ENCODE measurements at places on chromosomes 2 and 18.

GRCh38 chr2:205403244-205403825, 279.0 kb upstream of the NRP2 start:
- DNase-seq: no peak

DNA sequence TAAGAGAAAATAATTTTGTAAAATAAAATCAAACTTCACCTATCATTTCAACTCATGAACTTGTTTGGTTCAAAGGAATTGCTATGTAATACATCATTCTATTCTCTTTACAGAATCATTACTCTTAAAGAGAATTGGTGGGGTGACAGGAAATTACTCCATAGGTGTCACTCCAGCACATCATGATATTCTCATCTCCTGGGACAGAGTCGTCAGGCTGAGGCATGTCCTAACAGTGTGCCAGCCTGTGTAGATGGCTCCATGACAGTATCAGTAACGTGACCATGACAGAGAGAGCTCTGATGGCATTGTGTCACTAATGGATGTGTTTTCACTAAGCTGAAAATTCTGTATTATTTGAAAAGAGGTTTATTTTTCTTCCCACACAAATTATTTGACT, 13.9 kb downstream of the SPATS2L start:
- no peak for DNase-seq

GRCh38 chr2:26064846-26065245, 31.0 kb downstream of the RAB10 start:
- no peak for DNase-seq

DNA sequence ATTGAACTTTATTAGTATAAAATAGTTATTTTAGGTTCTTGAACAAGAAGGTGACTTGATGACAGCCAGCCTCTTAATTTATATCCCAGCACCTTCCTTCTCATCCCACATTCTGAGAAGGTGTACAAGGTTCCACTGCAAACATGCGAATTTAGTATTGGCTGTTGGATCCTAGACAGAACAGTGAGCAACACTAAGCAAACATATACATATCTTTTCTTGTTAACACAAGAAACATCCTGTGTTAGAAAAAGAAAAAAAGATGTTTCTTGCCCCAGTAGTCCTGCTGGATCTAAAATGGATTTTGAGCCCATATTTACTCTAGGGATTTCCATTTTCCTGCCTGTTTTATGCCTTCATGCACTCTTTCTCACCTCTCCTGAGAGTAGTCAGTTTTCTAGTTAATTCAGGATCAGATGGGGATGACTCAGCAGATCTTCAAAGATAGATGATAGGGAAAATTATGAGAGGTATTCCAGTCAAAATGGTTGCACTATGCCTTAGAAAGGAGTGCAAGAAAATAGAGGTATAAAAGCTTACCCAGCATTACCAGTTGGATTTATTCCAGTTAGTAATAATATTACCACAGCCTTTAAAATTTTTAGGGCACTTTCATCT, 336.5 kb downstream of the MEIS1 start:
- no peak for DNase-seq

DNA sequence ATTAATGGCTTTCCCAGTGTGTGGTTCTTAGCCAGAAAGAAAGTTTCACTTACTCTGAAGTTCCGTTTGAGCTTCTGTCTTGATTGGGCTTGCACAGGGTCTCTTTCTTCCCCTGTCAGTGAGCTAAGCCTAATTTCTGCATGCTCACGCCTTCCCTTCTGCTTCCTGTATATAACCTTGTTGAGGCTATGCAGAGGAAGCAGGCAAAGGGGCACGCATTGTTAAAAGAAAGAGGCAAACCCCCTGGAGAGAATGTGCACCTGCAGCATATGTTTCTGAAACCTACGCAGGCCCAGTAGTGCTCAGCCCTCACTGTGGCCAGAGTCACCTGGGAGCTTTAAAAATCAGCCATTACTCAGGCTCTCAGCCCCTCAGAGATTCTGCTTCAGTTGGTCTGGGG, 14.5 kb upstream of the PLA2R1 start:
- no peak for DNase-seq

GRCh38 chr2:187009483-187010239, 160.7 kb upstream of the ZSWIM2 start:
- DNase-seq: no peak

GRCh38 chr2:9158786-9159779, 47.5 kb upstream of the ASAP2 start:
- no peak for DNase-seq

DNA sequence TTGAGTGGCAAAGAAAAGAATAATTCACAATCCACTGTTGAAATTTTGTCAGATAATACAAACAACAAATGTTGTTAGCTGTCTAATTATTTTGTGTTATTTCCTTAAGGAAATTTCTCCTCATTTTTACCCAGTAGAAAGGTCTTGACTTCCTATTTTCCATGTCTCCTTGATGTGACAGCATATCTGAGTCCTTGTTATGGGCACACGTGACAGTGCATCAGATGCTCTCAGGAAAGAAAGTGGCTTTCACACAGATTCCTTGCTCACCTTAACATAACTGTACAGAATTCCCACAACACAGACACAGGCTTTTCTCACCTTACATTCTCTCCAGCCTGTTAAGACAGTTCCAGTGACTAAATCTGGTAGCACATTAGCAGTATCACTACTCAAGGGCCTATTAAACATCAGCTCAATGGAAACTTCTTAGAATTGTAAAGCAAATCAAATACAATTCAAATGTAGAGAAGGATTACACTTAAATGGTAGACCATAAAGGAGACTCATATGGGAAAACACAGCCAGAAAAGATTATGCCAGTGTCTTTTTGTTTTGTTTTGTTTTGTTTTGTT, 30.2 kb upstream of the GPR55 start:
- no peak for DNase-seq

DNA sequence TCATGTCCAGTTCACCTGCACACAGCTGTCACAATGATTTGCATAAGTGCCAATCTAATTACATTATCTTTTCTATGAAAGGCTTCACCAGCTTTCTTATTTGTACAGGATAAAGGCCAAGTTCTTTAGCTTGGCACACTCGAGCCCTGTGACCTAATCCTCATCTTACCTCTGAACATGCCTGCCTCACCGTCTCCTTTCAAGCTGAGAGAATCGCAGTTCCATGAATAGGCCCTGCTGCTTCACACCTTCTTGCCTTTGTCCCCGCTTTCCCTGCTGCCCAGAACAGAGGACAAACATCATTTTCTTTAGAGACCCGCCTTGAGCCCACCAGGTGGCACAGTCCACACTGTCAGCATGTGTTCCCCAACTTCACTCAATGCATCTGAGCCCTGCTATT, 1094.7 kb downstream of the BCL11A start:
- DNase-seq: no peak

GRCh38 chr18:70425236-70425635, 136.4 kb downstream of the SOCS6 start:
- peak; percentile 41 for DNase-seq

- DNase-seq: no peak
Measured at GRCh38 chr2:229524799-229525198, 189.6 kb downstream of the DNER start.

DNA sequence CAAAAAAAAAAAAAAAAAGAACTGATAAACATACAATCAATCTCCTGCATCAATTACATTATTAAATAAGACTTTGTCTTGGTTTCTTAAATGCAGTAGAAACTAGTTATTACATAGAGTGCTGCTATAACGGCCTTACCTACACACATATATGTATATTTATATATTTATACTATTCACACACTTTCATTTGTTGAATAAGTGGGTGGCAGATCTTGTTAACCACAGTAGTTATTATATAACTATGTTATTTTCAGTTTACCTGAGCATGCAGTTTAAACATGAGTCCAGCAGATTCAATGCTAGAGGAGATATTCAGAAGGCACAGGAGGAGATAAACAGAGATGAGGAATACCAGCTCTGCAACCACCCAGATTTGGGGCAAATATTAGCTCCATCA, 81.5 kb upstream of the CD226 start:
- DNase-seq: no peak

DNA sequence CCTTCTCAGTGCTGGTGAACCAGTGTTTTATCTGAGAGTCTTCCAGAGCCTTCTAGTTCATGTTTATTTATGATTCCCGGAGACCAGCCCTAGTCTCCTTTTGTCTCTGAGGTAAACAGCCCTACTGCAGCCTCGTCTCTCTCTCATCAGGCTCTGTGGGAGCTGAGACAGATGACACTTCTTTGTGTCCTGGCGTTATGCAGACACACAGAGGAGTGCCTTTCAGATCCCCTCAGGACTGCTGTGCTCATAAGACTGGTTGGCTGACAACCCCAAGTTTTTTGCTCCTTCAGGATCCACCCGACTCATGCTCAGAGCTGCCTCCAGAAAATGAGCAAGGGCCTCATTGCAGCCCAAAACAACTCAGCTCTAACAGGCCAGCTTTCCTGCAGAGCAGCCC, 523.8 kb upstream of the SPHKAP start:
- DNase-seq: no peak

DNA sequence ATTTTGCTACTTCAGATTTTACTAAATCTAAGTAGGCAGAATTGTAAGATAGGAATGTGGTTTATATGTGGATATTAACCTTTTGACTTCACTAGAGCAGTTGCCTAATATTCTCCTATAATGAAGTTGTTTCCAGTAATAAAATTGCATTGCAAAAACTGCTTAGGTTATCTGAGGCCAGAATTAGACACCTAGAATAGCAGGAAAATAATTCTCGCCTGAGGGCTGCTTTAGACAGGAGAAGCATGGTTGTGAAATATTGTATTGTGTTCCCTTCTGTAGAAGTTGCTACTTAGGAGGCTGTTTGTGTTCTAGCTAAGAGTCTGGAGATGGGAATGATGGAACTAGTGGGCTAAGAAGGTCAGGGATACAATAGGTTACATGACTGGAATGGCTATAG, 146.3 kb downstream of the PLCL1 start:
- no peak for DNase-seq

GRCh38 chr2:224094413-224094812, 55.3 kb upstream of the SERPINE2 start:
- DNase-seq: no peak

DNA sequence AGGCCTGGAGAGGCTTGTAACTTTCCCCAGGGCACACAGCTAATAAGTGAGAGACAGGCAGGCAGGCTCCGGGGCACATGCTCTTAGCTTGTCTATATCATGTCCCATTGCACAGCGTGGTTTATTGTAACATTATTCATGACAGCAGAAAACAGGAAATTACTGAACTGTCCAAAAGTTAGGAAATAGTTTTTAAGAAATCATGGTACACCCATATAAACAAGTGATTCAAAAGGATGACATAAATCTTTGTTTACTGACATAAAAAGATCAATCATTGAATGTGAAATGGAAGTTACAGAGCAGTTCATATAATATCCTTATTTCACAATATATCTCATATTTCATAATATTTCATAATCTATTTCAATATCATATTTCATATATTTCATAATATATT, 34.3 kb upstream of the TXNDC2 start:
- DNase-seq: no peak

DNA sequence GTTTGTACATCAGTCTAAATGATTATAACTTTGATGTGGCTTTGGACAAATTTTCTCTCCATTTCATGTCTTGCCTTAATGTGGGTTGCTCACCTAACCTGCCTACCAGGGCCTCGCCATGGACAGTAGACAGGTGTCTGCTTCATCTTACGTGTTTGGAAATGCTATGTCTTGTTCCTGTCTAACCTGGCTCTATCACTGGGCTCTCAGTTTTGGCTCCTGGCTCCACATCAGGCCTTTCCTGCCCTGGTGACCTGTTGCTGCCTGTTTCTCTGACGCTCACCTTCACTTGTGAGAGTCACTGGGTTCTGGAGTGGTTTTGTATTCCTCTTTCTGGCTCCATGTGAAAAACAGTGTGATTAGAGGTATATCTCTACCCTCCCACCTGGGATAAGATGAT, 65.9 kb downstream of the PHLPP1 start:
- DNase-seq: no peak

- DNase-seq: no peak
Measured at GRCh38 chr2:144520756-144521487, 1.0 kb upstream of the ZEB2 start.

DNA sequence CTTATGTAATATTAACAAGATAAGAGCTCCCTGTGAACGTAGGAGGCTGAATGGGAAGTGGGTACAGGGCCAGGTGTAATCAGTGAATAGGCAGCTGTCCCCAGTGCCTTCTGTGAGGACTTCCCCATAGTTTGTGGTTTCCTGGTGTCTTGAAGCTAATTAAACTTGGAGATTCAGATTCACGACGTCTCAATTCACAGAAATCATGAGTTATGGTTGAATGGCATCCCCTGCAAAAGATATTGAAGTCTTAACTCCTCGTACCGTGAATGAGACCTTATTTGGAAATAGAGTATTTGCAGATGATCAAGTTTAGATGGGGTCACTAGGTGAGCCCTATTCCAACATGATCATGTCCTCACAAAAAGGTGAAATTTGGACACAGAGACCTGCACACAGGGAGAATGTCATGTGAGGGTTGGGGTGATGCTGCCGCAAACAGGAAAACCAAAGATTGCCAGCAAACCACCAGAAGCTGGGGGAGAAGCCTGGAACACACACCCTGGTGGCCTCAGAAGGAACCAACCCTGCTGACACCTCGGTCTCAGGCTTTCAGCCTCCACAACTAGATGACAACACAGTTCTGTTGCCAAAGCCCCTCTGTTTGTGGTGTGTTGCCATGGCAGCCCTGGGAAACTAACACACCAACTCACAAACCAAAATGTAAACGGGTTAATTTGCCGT, 13.2 kb downstream of the ARL4C start:
- no peak for DNase-seq

- DNase-seq: no peak
Measured at GRCh38 chr2:74843433-74843832, 9.5 kb downstream of the HK2 start.

GRCh38 chr18:36298126-36298741, 721 bp downstream of the FHOD3 start:
- peak; percentile 36 for DNase-seq

DNA sequence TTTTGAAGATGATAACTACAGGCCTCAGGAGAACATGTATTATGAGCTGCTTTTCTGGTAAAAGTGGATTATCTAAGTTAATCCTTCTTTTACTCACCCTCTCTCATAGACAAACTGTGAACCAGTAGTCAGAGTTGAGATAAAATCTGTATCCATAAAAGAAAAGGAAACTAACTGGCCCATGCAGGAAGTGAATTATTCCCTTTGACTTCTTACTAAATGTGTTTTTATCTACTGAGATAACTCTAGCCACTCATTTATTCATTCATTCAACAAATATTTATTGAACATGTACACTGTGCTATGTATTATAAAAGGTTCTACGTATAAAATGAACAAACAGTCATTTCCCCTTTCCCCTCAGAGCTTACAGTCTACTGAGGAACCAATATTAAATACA, 10.0 kb downstream of the WDR35 start:
- no peak for DNase-seq
